ENCODE measurements at places on chromosomes 12 and 14. TPM values are rescaled to one million over a fixed set of nuclear protein-coding genes. Genes with fewer than 3 reads are reported as not detected.

- no peak for DNase-seq
Measured at GRCh38 chr14:52790756-52791222, 618 bp downstream of the GNPNAT1 start.

The CCDC85C gene
- 7.4 TPM for total RNA-seq

The LRRC10 gene
- total RNA-seq = not detected

The NXPH4 gene
- 1.6 TPM for total RNA-seq

- DNase-seq = no peak
Measured at GRCh38 chr12:29191267-29191850, 42.3 kb downstream of the FAR2 start.
